ENCODE measurements at places on chromosomes 4 and X.

DNA sequence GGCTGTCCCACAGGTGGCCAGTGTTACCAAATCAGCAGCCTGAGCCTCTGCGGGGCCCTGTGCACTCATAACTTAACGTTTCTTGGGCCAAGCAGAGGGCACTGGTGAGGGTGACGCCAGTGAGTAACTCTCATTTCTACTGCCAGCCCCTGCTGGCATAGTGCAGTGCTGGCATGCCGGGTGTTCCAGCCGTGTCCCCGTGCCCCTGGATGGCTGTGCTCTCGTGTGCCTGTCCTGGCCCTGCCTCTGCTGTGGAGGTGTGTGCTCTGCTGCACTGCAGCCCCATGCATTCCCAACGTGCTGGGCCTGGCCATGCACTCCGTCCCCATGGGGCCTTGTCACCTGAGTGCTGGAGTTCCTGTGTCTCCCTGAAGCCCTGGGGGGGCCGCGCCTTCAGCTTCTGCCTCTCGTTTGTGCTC is 14.7 kb downstream of the TBC1D14 start:
- DNase-seq = no peak

GRCh38 chrX:146863566-146863965 is 49.0 kb upstream of the CXorf51A start:
- no peak for DNase-seq

- DNase-seq = peak; percentile 72
These were observed 84.1 kb downstream of the TMEM164 start for GRCh38 chrX:110086916-110087484.

GRCh38 chrX:789096-789495 is 158.5 kb downstream of the SHOX start:
- no peak for DNase-seq

DNA sequence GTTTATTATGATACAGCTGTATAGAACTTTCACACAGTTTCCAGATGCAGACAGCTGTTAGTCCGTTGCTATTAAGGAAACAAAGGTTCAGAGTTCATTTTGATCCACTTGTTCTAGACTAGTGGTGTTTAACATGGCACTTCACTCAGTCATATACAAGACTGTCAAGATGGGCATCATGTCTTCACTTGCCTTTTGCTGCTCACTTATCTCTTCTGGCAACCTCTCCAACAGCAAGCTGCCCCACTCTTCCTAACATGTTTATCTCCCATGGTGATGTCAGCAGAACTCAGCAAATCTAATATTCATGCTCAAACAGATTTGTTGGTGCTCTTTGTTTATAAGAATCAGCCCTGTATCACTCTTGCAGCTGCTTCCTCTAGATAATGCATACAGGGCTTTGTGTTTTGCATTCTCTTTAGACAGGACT is 236.2 kb upstream of the HAND2 start:
- no peak for DNase-seq

- peak; percentile 53 for DNase-seq
These were observed 115.4 kb upstream of the NDP start for GRCh38 chrX:44088510-44089144.

DNA sequence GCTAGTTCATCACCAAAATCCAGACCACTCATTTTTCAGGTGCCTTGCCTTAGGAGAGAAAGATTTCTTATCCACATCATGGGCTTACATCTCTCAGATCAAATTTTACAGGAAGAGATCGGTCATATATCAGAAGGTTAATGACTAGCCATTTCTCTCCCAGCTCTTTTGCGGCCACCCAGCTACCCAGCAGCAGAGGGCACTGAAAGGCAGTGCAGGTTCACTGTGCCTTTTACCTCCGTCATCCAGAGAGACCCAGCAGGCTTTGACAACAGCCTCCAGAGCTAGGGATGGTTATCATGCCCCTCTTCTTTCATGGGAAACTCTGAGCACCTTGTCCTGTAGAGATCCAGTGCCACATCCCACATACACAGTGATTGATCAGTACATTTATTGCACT is 384.8 kb downstream of the AFF2 start:
- no peak for DNase-seq

DNA sequence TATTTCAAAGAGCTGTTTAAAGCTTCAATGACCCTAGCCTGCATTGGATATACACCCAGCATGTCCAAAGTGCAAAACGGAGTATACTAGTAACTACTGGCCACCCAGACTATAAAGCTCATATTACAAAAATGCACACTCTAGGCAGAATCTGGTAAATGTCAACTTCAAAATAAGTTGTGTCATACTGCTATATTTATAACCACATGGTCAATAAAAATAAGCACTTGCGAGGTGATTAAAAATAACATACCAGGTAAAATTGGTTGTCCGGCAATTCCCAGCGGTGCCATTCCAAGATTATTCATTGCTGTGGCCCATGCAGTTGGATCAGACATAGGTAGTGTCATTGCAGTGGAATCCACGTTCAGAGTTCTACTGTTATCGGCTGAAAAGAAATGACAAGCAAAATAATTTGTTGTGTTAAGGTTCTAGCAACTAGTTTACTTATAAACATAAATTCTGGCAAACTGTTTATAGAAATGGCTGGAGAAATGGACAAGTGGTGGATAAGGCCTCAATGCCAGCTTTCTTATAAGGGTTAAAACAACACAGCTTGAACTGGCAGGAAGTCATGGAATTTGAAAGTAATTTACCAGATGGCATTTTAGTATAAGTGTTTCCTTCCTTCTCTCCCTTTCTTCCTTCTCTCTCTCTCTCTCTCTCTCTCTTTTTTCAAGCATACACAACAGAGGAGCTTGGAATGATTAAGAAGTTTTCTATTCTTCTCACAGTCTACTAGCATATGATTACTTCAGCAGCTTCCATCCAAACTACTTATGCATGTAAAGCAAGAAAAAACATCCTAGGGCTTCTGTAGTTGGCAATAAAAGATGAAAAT is 199.9 kb downstream of the ENOX2 start:
- DNase-seq = no peak

DNA sequence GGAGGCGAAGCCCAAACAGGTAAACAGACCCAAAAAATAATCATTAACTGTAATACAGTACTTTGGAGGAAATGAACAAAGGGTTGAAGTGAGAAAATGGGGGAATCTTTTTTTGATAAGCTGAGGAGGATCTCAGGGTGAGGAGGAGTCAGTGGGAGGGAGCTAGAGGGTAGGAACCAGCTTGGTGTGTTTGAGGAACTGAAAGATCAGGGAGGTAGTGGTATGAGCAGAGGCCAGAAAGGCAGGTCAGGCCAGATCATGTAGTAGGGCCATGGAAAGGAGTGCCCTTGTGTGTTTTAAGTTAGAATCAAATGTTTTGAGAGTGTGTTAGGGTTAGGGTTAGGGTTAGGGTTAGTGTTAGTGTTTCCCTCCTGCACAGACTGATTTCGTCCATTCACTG is 48.8 kb downstream of the PPP2R2C start:
- DNase-seq = no peak

DNA sequence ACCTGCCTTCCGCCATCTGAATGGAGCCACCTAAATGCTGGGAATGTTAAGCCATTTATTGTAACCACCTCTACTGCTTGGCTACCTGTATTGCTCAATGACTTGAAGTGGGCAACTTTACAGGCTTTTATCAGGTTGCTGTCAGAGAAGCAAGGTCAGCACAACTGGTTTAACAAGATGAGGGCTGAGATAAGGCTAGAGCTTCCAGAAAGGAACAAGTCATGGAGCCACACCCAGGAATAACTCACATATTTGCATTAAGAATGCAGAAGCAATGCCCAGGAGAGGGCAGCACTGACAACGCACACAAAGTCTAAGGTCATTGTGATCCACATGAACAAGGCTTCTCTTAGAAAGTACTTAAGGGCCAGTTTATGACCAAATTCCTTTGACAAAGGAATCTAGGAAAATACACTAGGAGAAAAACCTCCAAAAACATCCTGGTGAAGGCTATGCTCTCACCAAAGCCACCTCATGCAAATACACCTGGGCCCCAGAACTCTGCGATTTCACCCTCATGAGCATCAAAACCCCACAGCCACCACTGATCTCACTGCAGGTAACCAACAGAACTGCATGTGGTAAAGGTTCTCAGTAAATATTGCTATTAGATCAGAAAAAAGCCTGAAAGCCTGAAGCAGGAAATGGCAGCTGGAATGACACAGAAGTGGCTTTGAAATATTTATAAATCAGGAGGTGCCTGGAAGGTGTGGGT is 15.0 kb upstream of the STS start:
- DNase-seq = peak; percentile 42

DNA sequence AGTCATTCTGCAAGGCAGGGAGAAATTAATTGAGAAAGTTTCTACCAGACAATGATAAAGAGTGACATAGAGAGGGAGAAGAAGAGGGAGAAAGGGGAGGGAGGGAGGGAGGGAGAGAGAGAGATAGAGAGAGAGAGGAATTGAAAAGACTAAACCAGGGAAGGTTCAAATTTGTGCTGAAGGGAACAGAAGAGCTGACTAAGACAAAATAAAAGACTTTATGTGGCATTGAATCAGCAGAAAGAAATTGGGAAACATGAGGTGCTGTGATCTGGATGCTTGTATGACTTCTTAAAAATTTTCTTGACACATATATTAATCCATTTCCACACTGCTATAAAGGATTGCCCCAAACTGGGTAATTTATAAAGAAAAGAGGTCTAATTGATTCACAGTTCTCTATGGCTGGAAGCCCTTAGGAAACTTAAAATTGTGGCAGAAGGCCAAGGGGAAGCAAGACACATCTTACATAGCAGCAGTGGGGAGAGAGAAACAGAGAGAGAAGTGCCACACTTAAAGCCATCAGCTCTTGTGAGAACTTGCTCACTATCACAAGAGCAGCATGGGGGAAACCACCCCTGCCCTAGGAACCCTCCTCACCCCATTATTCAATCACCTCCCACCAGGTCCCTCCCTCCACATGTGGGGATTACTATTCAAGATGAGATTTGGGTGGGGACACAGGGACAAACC is 13.5 kb upstream of the CXCL6 start:
- DNase-seq = no peak

- no peak for DNase-seq
These were observed 32.3 kb downstream of the CYBB start for GRCh38 chrX:37812110-37812509.

DNA sequence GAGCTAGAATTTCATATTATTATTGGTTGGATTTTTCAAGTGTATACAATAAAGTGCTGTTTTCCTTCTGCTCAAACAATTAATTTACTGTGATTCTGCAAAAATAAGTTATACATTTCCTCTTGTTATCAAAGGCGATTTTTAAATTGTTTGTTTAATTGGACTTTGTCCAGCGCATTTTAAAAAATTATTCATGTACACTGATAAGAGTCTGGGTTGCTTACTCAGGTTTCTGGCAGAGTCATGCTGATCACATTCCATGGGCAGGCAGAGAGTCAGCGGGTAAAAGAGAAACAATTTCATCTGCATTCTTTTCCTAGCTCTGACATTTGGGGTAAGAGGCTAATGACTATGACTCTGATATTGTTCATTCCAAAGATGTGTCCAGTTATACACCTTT is 8.9 kb downstream of the FAT4 start:
- DNase-seq = no peak

GRCh38 chr4:8461616-8462015 is 21.0 kb downstream of the TRMT44 start:
- DNase-seq = no peak

DNA sequence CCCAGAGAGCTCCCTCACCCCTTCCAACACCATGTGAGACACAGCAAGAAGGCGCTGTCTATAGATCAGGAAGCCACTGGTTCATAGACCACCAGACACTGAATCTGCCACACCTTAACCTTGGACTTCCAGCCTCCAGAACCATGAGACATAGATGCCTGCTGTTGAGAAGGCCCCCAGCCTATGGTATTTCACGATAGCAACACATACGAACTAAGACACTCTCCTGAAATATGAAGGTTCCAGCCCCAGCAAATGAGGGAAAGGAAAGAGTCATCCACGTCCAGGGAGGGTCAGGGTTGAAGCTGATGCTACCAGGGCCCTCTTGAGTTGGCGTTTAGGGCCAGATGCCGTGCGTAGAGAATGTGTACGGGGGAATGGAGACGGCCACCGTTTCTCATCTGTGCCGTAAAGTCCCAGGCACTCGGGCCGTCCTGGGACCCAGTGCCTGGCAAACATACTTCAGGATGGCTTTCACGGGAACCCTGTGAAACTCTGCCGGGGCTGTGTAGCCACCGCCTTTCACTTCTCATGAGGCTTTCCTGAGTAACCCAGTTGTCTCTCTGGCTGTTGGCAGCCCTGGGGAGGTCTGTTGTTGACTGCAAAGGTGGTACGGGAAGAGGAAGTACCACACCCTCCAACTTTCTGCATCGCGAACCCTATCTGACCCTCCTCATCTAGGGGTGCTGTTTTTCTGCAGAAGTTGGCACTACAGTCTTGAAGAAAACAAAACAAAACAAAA is 17.7 kb upstream of the P2RY8 start:
- no peak for DNase-seq

DNA sequence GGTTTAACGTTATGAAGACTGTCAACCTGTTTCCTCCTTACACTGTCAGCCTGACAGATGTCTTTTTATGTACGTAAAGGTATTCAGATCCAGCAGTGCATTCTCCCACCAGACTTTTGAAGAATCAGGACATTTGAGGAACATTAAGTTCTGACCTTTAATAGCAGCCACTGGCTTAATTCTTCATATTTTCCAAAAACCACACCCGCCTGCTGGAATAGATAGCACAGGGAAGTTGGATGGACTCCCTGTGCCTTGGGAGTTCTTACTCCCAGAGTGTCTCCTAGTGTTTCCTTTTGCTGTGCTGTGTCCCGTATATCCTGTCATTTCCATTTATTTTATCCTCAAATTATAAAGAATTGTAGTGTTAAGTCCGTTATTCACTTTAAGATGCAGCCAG is 94.5 kb downstream of the AFF1 start:
- no peak for DNase-seq

GRCh38 chrX:152960115-152960514 is 33.8 kb downstream of the PNMA5 start:
- DNase-seq = no peak

DNA sequence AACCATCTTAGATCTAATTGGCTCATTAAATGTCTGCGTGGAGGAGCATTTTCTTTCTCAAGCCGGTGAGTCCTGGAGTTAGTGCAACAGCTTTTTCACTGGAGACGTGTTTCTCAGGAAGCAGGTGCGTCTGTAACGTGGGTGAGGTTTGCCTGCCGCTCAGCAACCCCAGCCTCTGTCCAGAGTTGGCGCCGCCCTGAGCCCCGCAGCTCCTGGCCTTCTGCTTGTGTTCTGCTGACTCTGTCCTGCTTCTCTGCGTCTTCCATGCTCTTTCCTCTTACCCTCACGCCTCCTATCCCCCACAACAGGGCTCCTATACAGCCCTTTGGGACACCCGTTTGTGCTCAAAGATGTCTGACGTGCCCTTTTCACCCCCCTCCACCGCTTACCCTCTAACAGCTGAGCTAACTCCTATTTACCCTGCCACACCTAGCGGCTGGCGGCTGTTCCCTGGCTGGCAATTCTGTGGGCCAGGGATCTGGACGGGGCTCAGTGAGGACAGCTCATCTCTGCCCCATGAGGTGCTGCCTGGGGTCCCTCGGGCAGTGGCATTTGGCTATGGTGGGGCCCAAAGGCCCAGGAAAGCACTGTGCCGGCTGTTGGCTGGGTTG is 18.8 kb downstream of the DOK7 start:
- no peak for DNase-seq

- DNase-seq = no peak
These were observed 216.3 kb downstream of the HHIP start for GRCh38 chr4:144862210-144862609.
